Fibroblast of mammary gland (primary cell): ENCODE measurements at places on chromosomes 5 and 9.
A peak's percentile ranks its signal among the peaks of the same experiment; 100 is the strongest.

DNA sequence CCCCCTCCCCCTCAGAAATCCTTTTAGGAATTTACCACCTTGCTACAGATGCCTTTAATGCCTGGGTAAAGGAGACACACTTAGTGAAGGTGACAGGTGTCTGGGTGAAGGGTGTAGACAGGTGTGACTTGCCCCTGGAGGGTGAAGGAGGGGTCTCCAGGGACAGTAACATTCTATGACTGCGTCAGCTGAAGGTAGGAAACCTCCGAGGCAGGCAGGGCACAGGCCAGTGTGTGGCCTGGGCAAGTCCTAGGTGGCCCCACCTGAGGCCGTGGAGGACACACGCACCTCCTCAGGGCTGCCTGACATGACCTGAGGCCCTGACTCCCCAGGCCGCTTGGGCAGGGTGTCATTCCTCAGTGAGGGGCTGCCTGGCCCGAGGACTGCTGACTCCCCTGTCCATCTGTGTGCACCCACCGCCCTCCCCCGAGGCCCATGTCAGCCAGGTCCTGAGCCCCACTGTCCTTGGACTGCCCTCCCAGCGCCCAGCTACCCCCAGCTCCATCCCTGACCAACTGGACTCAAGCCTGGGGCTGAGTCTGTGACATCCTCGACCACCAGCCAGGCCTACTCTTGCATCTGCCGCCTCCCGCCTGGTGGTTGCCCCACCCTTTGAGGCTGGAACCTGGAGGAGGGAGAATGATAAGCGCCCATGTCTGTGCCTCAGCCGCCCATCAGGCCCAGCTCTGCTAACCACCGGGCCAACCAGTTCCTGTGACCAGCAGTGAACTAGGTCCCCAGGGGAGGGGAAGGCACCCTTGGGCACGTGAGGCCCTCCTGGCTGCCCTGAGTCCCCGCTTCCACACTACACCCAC lies 18.4 kb downstream of the CARD19 start:
- no peak for DNase-seq

DNA sequence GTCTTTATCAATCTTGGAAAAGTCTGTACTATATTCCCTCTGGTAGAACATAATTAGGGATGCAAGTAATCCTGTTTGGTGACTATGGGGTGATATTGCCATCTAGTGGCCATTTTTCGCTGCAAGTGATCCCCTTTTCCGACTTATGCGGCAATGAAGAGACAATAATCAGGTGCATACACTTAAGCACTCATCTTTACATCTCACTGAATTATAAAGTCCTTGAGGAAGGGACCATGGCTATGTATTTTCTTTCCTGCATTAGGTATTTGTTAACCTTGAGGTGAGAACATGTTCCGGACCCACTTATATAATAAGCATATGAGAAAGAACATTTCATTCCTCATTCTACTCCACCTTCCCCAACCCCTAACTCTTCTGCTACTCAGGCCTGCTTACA lies 19.6 kb upstream of the LIX1 start:
- DNase-seq, result peak; percentile 85

DNA sequence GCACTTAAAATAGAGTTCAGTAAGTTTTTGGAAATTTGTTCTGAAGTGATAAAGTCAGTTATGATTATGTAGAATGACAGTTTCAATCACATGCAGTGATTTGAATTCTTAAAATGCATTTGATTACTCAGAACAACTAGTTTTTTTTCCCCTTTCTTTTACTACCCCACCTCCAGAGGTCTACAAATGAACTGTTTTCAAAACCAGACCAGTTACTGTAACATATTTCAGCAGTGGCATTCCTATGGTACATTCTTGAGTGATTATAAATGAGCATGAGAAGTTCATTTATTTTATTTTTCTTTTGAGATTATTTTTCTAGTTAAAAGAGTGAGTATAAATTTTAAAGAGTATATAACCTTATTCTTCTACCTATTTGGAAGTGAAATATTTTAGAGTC lies 71.6 kb downstream of the NNT start:
- no peak for DNase-seq

- no peak for DNase-seq
Observed at GRCh38 chr9:27142299-27142930, 33.4 kb downstream of the TEK start.

DNA sequence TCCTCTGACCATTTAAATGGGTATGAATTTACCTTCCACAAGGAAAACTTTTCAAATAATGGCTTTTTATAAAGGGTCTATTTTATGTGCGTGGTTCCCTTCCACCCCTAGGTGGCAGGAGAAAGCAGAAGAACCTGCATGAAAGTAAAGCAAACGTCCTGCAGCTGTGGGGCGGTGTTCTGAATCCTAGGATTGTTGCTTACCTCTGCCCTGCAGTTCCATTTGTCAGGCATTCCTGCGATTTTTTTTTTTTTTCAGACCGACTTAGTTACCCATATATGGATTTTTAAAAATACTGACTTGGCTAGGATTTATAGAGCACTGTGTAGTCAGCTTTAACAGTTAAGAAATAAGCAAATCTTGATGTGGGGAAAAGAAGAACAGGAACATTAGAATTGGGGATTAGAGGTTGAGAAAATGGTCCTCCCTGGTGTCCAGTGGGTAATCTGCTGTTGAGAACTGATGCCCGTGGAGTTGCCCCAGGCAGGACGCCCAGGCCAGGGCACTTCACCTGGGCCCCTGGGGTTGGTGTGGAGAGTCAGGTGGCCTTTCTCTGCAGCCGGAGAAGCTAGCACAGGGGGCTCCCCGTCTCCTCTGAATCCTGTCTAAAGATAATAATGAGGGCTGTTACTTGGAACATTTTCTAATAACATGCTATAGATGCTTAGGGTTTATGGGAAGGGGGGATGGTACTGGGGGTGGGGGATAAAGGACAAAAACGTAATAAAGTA lies 30.4 kb upstream of the LTC4S start:
- peak; percentile 84 for DNase-seq

DNA sequence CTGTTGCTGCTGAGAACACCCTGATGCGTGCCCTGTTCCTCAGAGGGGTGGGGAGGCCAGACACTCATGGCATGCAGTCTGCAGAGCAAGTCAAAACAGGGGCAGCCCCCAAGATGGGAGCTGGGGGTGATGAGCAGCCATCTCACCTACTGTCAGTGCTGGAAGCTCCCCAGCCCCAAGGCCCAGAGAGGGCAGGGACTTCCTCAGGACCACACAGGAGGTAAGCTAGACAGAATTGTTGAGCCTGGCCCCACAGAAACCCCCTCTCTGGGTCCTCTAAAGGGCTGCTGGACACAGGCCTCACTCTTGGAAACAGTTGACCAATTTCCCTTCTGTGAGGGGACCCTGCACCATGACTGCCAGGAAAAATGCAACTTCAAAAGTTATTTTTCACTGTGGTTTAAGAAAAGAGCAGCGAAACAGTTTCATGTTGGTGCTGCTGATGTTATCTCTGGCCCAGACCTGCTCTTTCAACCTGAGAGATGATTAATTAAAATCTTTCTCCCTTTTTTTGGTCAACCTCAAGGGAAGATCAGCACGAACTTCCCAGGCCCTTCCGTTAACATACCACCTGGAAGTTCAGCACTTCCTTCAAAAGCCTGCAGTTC lies 9.6 kb downstream of the CSF2 start:
- no peak for DNase-seq

DNA sequence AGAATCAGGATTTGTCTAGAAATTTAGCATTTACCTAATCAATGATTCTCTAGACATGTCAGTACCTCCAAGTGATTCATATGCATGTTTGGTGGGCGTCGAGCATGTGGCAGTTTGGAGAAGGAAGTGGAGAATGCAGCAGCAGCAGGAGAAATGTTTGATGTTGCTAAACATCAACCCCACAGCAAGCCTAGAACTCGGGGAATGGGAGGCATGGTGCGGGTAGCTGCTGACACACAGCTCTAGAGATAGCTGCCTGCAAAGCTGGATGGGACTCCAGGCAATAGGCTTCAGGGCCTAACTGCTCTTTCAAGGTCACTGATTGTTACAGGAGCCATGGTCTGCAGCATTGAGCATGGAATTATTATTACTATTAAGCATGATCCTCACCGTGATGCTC lies 137.3 kb downstream of the DOCK8 start:
- no peak for DNase-seq

DNA sequence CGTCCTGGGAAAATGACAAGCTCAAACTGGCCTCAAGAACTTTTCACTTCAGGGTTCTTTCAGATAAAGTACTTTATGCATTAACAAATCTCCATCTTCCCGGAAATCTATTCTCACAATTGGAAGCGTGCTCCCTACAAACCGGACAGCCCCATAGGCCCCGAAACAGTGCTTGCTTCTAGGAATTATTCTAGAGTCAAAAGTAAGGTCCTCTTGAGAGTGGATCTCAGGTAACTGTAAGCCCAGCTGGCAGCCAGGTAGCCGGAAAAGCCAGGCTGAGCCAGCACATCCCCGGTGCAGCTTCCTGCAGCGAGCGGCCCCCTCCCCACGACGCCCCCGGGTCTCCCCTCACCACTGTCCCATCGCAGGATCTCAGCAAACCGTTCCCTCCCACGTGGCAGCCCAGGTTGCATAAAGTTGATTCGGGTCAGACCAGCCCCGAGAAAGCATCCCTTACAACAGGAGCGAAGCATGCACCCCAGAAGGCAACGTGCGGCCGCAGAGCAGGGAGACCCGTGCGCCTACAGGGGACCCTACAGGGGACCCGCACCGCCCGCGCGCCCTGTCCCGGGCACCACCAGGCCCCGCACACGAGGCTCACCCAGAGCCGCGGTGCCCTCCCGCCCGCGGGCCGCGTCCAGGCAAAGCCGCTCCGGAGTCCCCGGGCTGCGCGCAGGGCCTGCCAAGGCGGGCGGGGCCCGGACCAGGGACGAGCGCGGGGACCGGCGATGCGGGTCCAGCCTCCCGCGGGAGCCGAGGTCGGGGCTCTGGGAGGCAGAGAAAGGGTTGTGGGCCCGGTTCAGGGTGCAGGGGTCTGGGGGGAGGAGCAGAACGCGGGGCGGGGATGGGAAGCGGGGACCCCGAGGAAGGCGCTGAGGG lies 920 bp downstream of the LPCAT1 start:
- DNase-seq, result no peak

DNA sequence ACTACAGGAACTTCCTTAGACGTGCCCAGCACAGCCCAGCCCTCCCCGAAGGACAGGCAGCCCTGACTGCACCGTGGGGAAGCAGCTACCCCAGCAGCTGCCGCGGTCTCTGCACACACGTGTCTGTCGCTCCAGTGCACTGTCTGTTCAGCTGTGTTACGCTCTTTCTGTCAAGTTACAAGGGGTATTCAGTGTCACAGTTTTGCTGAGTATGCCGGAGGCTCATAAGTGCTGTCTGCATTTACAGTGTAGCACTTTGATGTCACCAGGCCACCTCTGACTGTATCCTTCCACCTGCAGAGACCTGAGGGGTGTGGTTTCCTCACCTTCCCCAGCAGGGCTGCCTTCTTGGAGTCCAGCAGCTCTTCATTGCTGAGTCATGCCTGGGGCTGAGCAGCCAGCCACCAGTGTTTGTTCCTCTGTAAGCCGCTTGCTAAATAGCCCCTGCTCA lies 126.8 kb downstream of the EHMT1 start:
- DNase-seq, result no peak

- DNase-seq, result peak; percentile 57
Observed at GRCh38 chr5:59588922-59589321, 304.6 kb downstream of the PDE4D start.

DNA sequence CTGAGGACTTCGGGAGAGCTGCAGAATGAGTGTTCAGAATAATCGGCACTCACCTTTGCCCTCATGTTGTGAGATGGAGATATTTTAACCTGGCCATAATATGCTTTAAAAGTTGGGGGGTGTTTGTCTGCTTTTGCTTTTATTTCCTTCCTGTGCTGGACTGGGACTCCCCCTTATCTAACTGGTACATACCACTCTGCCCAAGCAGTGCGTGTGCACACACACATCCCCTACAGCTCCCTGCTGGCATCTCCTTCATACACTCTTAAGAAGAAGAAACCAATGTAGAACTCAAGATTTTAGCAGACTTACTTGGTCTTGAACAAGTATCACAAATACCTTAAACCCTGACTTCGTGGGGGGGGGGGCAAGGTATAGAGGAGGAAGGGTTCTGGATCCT lies 146.2 kb upstream of the DMRT1 start:
- no peak for DNase-seq

GRCh38 chr5:131258733-131259132 lies 5.1 kb upstream of the CDC42SE2 start:
- no peak for DNase-seq

DNA sequence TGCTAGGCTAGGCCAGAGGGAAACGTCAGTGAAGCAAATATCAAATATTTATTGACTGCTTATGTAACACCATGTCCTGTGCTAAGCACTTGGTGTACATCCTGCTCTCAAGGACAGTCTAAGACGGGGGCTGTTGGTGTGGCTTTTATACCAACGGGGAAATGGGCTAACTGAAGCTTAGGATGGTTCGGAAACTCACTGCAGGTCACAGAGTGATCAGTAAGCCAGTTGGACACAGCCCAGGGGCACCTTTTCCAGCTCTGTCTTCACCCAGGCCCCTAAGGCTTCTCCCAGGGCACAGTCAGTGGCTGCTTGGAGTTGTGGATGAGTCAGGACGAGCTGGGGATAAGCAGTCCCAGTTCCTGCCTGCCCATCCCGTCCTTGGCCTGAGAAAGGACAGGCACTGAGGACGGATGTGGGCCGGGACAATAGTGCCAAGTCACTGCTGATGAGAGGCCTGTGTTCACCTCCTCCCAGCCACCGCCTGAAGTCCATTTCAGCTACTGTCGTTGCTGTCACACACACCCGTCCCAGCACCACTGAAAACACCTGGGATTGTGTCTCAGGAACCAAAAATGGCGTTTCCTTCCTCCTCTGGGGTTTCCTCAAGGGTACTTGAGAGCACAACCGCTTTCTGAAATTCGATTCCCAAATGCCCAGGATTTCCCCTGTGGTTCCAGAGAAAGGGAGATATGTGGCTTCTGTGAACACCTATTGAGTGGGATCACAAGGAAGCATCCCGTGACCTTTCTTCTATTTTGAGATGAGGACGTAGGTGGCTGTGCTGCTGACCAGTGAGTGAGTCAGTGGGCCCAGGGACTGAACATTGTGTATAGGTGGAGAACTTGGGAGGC lies 17.5 kb upstream of the SPRY4 start:
- DNase-seq, result peak; percentile 93

- no peak for DNase-seq
Observed at GRCh38 chr5:145666591-145666990, 168.6 kb downstream of the PRELID2 start.

GRCh38 chr9:110021891-110022290 lies 186.1 kb downstream of the C9orf152 start:
- no peak for DNase-seq

GRCh38 chr5:177290816-177291596 lies 12.5 kb downstream of the RAB24 start:
- no peak for DNase-seq

DNA sequence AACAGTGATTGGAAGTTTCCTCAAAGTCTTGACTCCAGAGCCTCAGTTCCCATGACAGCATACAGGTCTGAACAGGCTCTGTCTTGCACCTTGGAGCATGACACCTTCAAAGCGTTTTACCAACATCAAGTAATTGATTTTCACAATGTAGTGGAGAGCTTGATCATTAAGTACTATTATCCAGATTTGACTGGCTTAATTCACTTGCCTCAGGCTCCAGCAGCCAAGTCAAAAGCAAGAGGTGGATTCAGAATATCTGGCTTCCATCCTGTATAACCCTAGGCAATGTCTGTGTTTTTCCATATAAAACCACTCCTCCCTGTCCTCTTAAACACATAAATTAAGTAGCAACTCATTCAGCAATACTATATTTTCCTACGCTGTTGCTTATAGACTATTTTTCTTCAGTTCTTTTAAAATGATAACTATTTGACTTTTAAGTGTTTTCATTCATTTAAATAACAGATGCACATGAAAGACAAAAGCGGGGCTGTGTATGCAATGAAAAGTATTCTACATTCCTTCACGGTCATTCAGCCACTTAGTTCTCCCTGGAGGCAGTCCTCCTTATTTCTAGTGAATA lies 150.8 kb upstream of the RANBP3L start:
- DNase-seq, result no peak
